GM12864 (cell line): ENCODE measurements at places on chromosomes 3 and 15.

DNA sequence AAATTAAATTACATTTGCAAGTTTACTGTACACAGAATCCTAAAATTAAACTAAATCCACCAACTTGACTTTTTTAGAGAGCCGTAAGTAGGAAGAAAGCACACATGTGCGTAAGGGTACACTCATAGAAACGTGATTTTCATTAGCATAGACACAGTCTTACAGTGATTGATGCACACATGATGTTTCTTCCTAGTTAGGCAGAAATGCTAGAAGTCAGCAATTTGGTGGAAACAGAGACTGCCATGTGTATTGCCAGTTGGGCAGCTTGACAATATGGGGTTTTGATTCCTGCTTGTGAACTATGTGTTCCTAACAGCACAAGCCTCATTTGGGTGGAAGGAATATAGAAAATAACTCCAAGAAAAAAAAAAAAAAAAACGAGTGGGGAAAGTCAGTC, 878.5 kb downstream of the ROBO1 start:
- DNase-seq, result no peak

DNA sequence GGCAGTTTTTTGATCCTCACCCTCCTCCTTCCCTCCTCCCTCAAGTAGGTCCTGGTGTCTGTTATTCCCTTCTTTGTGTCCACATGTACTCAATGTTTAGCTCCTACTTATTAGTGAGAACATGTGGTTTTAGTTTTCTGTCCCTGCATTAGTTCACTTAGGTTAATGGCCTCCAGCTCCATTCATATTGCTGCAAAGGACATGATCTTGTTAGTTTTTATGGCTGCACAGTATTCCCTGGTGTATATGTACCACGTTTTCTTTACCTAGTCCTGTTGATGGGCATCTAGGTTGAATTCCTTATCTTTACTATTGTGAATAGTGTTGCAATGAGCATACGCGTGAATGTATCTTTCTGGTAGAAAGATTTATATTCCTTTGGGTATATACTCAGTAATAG, 61.7 kb upstream of the FGF7 start:
- no peak for DNase-seq

DNA sequence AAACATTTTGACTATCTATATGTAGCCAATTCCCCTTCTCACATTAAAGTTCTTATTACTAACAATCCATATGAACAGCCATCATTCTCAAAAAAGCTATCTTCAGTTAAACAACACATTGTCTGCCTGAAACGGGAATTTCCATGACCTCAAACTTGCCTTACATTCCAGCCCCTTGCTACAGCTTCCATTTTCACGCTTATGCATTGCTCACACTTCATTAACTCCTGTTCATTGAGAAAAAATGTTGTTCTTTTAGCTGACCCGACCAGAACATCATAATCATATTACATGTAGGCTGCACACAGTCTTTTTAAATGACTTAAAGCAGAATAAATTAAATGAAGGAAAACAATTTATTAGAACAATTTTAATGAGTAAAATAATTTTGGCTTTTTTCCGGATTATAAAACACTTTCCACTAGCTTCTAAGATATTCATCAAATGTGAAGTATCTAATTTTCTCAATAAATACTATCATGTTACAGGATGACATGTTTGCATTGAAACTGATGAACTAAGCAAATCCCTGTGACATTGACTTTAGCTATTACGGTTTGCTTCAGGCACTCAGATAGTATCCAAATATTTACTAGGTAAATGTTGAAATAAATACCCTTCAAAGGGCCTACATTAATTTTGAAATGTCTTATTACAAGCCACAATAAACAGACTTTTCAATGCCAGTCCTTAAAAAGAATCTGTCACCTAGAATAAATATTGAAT, 49.9 kb downstream of the P3H2 start:
- DNase-seq, result no peak

DNA sequence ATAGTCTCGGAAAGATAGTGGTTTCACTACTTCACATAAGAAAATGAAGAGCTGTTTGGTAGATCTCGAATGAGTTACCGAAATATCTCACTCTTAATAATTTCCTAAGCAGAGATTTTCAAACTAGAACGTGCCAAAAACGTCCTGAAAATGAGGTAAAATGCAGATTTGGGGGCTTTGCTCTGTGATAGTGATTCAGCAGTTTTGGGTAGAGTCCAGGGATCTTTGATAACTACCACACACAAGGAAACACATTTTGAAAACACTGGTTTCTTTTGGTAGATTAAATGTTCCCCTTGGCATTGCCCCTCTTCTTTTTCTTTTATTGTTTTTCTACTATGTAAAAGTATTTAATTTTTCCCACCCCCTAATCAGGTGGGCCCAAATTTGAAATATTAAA, 125.9 kb downstream of the EBLN2 start:
- DNase-seq, result no peak

- no peak for DNase-seq
These were observed 48.1 kb downstream of the IQSEC1 start for GRCh38 chr3:13025090-13025489.

GRCh38 chr3:23659840-23660430, 145.8 kb upstream of the UBE2E1 start:
- no peak for DNase-seq

- no peak for DNase-seq
These were observed 283.2 kb downstream of the EPHB1 start for GRCh38 chr3:135078283-135078682.

DNA sequence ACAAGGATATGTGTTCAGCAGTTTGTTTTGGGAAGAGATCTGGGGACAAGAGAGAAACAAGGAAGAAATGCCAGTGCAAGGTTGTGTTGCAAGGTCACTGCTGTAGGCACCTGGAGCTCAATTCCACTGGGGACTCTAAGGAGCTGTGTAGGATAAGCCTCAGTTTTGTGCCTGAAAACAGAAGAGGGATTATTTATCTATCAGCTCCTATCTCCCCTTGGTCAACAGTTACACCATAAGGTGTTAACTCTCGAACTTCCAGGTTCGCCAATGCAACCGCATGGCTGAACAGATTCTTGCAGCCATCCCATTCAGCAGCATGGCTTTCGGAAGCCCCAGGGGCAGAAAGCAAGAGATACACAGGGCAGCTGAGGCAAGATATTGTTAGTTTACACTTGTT, 41.6 kb upstream of the CNOT10 start:
- DNase-seq, result no peak

- no peak for DNase-seq
These were observed 285.1 kb upstream of the CCDC54 start for GRCh38 chr3:107092121-107092520.

DNA sequence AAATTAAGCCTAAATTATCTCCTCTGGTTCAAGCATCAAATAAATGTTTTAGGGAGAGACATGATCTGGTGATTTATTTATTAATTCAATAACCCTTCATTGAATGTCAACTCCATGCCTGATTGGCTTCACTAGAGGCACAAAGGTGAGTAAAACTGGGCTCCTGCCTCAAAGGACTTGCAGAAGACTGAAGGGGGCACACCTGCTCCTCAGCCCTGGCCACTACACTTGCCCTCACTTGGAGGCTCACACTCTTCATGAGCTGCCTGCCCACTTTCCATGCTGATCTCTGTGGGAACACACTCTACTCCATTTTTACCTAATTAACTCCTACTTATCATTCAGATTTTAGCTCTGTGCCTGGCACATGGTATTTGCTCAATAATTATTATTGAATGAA, 84.4 kb upstream of the KCNMB2 start:
- no peak for DNase-seq

GRCh38 chr15:99506399-99506798, 59.4 kb upstream of the MEF2A start:
- DNase-seq, result no peak

GRCh38 chr15:90072978-90073640, 29.2 kb downstream of the IDH2 start:
- no peak for DNase-seq
